Stimulated activated CD8-positive, alpha-beta memory T cell treated with anti-CD3 and anti-CD28 coated beads, Interleukin-7, amount 100 ng/mL, for 1 hour (primary cell): ENCODE measurements at places on chromosomes 2 and 18.

DNA sequence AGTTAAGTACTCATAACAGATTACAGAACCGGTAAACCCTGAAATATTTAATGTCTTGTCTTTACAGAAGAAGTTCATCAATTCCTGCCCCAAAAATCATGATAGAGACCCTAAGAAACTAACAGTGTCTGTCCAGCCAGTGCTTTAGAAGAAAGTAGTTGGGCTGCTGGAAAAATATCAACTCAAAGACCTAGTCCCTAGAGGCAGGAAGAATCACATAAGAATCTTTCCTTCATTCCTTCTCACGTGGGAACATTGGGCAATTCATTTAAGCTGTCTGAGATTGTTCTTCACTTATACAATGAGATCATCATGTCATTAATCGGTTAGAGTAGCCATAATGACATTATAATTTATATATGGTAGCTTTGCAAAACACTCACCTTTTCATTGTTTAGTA, 156.4 kb downstream of the CCBE1 start:
- no peak for DNase-seq

GRCh38 chr18:12783524-12783923, 80.7 kb downstream of the PSMG2 start:
- no peak for DNase-seq

GRCh38 chr2:60336442-60337141, 216.9 kb downstream of the BCL11A start:
- DNase-seq: no peak

- DNase-seq: no peak
Observed at GRCh38 chr2:20232837-20233207, 7.9 kb upstream of the SDC1 start.

GRCh38 chr2:434625-435024, 146.7 kb upstream of the ALKAL2 start:
- no peak for DNase-seq

DNA sequence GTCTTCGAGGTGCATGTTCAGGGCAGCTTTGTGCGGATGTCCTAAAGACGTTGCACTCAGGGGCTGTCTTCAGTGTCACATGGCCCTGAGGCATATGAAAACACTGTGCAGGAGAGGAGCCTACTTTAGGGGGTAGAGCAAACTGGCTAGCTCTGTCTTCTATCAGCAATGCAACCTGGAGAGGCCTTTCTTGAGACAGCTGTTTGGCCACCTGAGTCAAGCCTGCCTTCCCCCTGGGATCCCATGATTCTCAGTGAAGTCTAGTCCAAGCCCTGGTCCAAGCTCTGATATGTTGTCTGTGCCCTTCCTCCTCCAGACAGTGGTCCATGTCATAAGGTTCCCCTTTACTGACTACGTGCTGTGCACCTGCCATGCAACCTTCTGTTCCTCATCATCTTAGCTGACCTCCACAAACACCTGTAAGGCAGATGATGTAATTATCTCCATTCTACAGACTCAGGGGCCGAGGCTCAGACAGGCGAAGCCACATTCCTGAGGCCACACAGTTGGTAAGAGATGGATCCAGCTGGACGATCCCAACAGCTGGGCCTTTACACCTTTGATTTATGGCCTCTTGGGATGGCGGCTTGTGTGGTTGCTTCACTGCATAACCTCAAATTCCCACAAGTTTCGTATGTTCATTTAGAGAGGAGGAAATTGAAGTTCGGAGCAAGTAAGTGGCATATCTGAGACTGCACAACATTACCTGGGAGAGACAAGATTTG, 109.9 kb downstream of the COPS8 start:
- DNase-seq: no peak

DNA sequence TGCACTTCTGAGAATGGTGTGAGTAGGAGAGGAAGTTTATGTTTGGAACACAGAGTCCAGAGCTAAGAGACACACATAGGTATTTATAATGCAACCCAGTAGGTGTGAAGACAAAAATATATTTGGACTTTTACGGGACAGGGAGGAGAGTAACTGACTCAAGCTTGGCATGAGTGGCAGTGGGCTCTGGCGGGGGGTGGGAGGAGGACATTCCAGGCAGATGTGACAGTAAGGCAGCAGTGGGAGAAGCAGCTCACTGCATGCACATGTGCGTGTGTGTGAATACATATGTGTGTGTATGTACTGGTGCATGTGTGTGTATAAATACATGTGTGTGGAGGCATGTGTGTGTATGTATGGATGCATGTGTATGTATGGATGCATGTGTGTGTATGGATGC, 51.4 kb downstream of the DCDC2C start:
- no peak for DNase-seq

GRCh38 chr2:64104933-64105332, 39.3 kb downstream of the PELI1 start:
- no peak for DNase-seq

- DNase-seq: no peak
Observed at GRCh38 chr2:9214873-9215272, 8.3 kb downstream of the ASAP2 start.

- DNase-seq: no peak
Observed at GRCh38 chr18:53907921-53908320, 316.5 kb downstream of the MBD2 start.

DNA sequence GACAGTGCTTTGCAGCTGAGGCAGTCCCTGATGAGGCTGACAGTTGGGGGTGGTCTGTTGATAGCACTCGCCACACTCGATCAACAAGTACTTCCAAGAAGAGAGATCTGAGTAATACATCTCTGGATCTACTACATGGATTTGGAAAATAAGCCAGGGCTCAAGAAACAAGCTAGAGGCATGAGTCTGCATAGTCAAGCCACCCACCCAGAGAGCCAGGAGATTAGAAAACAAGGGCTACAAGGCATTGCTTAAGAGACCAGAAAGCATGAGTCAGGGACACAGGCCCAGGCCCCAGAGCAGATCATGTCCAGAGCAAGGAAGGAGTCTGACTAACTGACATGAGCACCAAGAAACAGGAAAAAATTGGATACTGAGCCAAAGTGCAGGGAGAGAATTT, 196.9 kb upstream of the CWC22 start:
- no peak for DNase-seq

GRCh38 chr2:22124003-22124402, 1000.2 kb downstream of the TDRD15 start:
- no peak for DNase-seq

DNA sequence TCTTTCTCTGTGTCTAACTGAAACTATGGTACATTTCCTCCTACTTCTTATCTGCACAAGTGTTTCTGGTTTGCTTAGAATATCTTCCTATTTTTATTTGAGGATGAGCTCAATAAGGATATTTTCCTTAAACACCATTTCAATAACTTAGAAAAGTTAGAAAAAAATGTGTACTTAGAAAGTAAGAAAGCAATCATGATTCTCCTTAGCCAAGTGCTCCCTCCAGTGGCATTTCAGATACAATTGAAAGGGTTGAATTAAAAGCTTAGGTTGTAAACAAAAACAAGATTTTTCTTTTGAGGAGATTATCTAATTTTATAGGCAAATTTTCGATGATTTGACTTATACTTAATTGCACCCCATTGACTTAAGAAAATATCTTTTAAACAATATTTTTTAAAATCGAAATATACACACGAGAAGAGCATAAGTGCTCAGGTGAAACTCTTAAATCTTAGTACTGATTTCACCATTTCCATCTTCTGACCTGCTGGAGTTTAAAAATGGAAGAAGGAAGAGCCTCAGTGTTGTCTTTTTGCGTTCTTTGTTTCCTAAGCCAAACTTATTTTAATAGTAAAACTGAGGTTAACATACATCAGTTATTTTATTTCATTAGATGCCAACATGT, 26.9 kb downstream of the C18orf63 start:
- no peak for DNase-seq

DNA sequence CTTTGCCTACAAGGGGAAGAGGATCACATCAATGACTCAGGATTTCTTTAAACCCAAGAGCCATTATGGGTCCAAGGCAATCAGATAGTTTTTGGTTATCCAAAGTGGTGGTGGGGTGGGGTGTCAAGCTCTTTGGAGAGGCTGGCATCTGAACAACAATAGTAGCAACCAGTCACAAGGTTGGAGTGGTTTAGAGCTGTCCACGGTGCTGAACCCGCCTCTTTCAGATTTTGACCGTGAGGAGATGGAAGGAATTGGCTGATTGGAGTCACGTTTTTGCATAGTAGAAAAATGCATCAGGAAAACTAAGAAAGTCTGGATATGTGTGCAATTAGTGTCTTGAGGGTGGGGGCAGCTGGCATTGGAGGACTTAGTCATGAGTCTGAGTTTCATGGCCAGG, 159.9 kb downstream of the LOXHD1 start:
- no peak for DNase-seq

DNA sequence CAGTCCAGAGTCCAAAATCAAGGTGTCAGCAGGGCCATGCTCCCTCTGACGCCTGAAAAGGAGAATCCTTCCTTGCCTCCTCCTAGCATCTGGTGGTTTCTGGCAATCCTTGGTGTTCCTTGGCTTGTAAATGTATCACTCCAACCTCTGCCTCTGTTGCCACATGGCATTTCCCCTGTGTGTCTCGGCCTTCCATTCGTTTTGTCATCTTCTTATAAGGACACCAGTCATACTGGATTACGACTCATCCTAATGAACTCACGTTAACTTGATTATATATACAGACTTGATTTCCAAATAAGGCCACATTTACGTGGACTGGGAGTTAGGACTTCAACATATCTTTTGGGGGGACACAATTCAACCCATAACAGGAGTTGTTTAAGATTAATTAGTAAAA, 15.8 kb downstream of the PMAIP1 start:
- no peak for DNase-seq

DNA sequence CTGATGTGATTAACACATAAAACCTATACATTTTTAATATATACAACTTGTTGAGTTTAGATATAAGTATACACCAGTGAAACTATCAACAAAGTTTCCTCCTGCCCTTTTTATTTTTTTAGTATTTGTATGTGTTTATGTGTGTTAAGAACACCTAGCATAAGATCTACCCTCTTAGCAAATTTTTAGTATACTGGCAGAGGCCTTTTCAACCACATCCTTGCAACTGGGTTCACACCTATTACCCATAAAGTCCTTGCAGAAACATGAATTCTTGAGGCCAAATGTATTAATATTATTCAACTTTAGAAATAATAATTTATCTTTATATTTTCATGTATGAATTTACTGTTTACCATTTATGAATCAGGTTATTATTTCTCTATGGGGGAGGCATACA, 119.7 kb upstream of the CRIM1 start:
- DNase-seq: no peak

DNA sequence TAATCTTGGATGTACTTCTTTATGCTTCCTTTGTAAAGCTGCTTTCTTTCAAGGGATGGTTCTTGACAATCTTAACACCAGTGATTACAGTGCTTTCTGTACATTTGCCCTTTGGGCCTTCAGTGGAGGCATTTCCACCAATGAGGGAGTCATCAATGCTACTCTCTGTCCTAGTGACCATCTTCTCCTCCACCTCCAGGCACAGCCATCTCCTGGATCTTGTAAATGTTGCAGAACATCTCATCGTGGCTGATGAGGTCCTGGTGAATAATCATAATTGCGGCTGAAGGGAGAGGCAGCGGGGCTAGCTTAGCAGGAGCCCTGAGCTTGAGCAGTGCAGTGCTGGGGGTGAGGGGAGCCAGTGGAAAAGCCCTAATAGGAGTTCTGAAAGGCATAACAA, 32.5 kb downstream of the IDH1 start:
- no peak for DNase-seq

- peak; percentile 8 for DNase-seq
Observed at GRCh38 chr2:101474731-101475384, at the start of gene RFX8. Gene RFX8, minus strand, starts transcription at chr2:101475112. Its CDS starts 8,264 bp downstream, at chr2:101466848.

DNA sequence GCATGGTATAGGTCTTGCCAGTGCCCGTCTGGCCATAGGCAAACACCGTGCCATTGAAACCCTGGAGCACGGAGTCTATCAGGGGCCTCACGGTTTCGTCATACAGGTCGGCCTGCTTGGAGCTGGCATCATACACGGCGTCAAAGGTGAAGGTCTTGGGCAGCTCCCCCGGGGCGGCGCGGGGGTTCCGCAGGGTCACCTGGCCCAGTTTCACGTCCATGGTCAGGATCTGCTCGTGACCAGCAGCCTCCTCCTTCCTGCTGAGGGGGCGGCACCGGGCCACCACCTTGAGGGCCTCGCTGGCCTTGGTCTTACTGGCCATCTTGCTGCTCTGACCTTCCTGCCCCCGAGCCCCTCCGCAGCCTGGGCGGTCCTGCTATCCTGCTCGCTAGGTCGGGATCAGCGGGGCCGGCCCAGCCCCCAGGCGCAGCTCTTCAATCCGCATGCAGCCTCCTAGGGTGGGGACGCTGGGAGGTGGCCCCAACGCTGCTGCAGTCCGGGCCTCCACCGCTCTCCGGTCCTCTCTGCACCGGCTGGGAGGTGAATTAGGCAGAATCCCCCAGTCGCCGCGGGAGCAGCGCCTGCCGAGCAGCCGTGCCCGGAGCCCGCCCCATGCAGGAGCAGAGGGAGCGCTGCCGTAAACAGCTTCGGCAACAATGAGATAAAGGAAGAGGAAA, 563 bp downstream of the KIF3C start:
- no peak for DNase-seq

- no peak for DNase-seq
Observed at GRCh38 chr2:33595385-33595784, 3.7 kb downstream of the FAM98A start.

GRCh38 chr2:19158896-19159295, 199.5 kb downstream of the OSR1 start:
- DNase-seq: no peak

DNA sequence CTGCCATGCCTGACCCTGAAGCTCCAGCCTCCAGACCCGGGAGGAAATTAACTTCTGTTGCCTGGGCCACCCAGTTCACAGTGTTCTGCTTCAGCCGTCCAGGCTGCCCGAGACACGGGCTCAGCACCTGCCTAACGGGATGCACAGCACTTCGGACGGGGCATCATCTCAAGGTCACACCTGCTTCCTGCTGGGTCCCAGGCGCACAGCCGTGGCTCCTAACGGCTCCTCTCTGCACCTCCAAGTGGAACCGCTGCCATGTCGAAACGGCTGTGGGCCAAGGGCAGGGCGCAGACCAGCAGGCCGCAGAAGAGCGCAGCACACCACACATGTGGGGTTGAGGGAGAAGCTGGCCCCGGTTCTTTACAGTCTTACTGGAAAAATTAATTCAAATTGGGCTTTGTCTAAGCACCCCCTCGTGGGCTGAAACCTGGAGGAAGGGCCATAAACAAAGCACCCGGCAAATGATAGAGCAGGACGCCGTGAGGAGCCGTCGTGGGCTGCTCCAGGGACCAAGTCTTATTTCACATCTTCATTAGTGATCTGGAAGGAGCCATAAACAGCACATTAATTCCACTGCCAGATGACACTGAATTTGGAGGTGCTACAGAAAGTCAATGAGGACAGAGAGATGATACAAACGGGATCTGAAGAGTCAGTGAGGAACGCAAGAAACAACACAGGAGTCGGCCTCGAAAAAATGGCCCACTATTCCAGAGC, 59.6 kb downstream of the EIPR1 start:
- no peak for DNase-seq

DNA sequence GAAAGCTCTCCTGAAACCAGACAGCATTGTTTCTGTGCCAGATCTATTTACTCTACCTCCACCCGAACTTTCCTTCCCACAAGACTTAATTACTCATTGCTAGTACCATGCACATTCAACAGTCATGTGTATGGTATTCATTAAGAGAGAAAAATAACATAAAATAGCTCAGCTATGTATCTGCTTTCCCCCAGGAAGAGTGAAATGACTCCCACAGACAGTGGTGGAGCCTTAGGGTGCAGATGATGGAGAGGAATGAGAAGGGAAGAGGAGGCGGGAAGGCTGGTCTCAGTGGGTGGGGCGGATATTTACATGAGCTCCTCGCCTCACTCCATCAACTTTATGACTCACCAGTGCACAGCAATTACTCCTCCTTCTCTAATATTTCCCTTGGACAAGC, 724.5 kb downstream of the EPHA4 start:
- no peak for DNase-seq

GRCh38 chr18:5166606-5167280, 30.3 kb downstream of the AKAIN1 start:
- no peak for DNase-seq
